ENCODE measurements at places on chromosomes 13 and 19.

DNA sequence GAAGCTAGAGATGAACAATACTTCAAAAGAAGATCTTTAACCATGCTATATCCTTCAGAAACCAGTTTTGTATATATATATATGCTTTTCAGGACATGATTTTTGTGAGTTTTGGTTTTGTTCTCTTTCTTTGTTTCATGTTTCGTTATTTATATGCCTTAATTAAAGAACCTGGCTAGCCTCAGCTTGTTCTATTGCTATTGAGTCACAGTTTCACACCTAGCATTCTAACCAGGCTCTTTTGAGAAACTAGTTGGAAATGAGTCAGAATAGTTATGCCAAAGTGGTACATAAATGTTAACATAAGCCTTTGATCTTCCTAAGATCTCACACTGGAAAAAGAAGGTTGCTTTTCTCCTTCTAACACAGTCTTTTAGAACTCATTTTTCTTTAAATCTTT, 1925.2 kb downstream of the OLFM4 start:
- H3K4me3 ChIP-seq: no peak overlapping the region
- H3K27ac ChIP-seq: no peak overlapping the region
- DNase-seq: no peak
- no peaks in the 10 kb centered on the region for H3K4me1 ChIP-seq

DNA sequence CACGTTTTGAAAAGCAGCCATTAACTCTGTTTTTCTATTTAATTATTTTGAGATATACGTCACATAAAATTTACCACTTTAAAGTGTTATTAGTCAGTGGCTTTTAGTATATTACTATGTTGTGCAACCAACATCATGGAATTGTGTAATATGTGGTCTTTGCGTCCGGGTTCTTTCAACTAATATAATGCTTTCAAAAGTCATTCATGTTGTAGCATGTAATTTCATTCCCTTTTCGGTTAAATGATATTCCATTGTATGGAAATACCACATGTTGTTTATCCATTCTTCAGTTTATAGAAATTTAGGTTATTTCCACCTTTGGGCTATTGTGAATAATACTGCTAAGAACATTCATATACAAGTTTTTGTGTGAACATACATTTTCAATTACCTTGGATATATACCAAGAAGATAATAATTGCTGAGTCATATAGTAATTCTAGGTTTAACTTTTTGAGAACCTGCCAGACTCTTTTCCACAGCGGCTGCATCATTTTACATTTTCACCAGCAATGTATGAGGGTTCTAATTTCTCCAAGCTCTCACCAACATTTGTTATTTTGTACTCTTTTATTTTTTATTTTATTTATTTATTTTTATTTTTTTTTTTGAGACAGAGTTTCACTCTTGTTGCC, 28.1 kb upstream of the CLDN10 start:
- peaks cover 14% of the 10 kb centered on the region for H3K4me1 ChIP-seq
- H3K27me3 ChIP-seq: no peaks in the 10 kb centered on the region
- H3K27ac ChIP-seq: peak overlapping the region; percentile 37
- DNase-seq: no peak
- H3K4me3 ChIP-seq: no peak overlapping the region

GRCh38 chr13:45109102-45109720, 11.1 kb upstream of the GTF2F2 start:
- H3K36me3 ChIP-seq: no peaks in the 10 kb centered on the region
- no peaks in the 10 kb centered on the region for H3K4me1 ChIP-seq
- no peak overlapping the region for H3K27ac ChIP-seq
- H3K4me3 ChIP-seq: no peak overlapping the region
- DNase-seq: no peak
- no peaks in the 10 kb centered on the region for H3K27me3 ChIP-seq

DNA sequence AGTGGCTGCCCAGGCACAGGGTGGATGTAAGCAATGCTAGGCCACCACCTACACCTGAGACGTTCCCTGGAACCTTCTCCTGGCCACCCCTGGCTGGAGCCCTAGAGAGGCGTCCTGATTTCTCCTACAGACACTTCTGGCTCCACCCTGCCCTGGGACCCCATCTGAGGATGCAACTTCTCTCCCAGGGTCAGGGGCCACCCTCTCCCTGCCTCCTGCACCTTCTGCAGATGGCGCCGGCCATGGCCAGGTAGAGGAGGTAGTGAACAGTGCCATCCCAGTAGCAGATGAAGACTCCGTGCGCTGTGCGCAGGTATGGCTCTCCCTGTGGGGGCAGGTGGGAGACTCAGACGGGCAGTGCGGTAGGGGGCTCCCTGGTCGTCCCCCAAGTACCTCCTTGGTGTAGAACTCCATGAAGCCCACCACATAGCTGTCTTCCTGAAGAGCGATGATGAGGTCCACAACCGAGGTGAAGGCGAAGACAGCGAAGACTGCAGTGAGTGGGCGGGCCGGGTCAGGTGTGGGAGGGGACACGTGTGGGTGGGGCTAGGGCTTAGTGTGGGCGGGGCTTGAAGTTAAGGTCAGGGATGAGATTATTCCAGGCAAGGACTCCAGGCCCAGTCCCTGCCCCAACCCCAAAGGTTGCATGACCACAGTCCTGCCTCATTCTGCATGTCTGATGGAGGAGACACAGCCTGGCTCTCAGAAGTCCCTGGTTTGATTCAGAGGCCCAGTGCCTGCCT, 3.0 kb downstream of the TM6SF2 start:
- peaks cover 13% of the 10 kb centered on the region for H3K4me1 ChIP-seq
- no peak overlapping the region for H3K27ac ChIP-seq
- H3K4me3 ChIP-seq: no peak overlapping the region
- H3K36me3 ChIP-seq: no peaks in the 10 kb centered on the region

DNA sequence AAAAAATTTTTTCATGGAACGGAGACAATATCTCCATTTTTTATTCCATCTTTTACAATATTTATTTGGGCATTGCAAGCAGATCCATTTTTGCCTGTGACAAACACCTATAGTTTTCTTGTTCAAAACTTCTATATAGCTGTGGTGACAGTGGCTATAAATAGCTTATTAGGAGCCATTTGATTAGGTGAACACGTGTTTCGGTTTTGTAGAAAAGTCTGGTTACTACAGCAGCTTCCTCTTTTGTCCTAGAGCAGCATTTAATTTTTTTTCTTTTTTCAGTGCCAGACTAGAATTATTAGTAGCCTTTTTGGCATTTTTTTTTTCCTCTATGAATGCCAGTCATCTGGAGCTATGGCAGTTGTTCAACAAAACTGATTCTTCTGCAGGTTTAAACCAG, 123.5 kb downstream of the RXFP2 start:
- no peak overlapping the region for H3K4me3 ChIP-seq
- no peaks in the 10 kb centered on the region for H3K27me3 ChIP-seq
- no peaks in the 10 kb centered on the region for H3K4me1 ChIP-seq
- H3K36me3 ChIP-seq: no peaks in the 10 kb centered on the region
- no peak overlapping the region for H3K27ac ChIP-seq

DNA sequence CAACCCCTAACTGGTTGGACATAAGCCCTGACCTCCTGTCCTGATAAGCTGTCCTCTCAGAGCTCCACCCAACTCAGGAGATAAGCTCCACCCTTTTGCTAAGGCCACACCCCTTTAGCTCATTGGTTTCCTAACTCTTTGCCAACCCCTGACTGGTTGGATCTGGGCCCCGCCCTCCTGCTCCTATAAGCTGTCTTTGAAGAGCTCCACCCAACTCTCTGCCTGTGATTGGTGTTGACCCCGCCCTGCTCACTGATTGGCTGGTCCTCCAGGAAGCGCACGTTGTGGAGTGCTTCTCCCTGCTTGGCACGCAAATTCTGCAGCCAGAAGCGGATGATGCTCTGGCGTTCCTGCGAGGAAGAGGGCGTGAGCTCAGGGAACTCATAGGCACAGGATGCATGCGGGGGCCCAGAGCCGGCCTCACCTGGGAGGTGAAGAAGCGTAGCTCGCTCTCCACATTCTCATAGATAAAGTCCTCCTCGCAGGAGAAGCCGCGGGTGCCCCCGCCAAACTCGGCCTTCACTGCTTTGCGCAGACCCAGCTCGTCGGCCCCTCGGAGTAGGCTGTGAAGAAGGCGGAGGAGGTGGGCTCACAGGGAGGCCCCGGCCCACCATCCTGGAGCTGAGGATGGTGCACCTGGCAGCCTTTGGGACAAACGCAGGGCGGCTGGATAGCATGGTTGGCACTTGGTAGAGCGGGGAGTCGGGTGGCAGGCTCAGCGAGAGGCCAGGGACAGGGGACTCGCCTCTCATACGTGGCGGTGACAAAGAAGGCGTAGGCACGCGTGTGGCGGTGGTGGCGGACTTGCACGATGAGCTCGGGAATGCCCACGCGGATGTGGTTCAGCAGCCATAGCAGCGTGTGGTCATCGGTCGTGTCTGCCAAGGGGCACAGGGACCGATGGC, 1.7 kb downstream of the ANO8 start:
- no peak overlapping the region for H3K27ac ChIP-seq
- no peak overlapping the region for H3K4me3 ChIP-seq
- H3K4me1 ChIP-seq: peaks cover 50% of the 10 kb centered on the region
- H3K36me3 ChIP-seq: no peaks in the 10 kb centered on the region
- H3K27me3 ChIP-seq: peaks cover 38% of the 10 kb centered on the region
- DNase-seq: no peak

DNA sequence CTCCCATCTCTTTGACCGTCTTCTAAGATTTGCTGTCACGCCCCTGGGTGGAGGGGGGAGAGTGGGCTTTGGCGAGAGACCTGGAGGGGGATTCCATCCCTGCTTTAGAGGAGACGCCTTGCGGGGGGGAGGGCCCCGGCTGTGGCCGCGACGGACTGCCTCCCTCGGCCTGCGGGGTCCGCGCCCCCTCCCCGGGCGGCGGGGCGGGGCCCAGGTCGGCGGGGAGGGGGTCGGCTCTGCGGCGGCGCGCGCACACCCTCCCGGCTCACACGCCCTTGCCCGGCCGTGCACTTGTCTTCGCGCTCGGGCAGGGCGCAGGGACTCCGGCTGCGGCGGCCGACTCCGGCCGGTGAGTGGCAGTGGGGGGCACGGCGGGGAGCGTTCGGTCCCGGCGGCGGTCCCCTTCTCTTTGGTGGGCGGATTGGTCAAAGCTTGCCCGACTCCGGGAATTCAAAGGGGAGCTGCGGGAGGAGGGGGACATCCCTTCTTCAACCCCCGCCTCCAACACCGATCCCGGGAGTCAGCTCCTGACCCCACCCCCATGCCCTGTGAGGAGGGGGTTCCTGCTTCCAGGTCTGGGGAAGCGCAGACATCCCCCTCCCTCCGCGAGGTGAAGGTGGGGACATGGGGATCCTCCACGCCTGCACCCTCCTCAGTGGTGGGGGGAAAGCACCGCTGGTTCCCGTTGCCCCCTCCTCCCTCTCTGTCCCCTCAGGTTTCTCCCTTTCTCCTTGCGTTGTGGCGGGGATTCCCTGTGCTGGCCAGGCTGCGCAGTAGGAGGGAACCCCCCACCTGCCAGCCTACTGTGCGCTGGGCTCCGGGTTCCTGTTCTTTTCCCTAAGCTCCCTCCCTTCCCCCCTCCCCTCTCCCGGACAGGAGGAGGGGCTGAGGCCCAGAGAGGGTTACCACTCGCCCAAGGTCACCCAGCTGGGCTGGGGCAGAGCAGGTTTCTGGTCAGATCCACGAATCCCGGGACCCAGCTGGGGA, 14.6 kb upstream of the KCNN1 start:
- no peak for DNase-seq
- no peak overlapping the region for H3K27ac ChIP-seq
- peak overlapping the region; percentile 39 for H3K4me3 ChIP-seq
- H3K27me3 ChIP-seq: peaks cover 92% of the 10 kb centered on the region
- H3K4me1 ChIP-seq: peaks cover 54% of the 10 kb centered on the region
- no peaks in the 10 kb centered on the region for H3K36me3 ChIP-seq

DNA sequence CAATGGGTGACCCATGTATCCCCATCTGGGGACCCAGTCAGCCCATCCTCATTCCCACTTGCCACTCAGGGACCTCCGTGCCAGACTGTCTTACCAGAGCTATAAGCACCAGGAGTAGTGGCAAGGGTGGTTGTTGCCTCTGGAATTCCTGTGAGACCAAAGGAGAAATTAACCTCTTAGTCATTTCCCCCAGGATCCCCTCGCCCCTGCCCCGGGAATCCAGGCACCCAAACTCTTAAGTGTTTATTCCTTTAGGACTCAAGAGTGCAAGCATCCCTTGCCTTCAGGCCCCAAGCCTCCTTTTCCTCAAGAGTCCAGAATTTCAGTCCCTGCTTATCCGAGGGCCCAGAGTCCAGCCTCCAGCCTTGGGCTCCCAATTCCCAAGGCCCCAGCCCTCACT, 9.2 kb downstream of the NTN5 start:
- no peaks in the 10 kb centered on the region for H3K27me3 ChIP-seq
- no peak overlapping the region for H3K27ac ChIP-seq
- no peak for DNase-seq
- H3K4me3 ChIP-seq: no peak overlapping the region
- no peaks in the 10 kb centered on the region for H3K4me1 ChIP-seq

DNA sequence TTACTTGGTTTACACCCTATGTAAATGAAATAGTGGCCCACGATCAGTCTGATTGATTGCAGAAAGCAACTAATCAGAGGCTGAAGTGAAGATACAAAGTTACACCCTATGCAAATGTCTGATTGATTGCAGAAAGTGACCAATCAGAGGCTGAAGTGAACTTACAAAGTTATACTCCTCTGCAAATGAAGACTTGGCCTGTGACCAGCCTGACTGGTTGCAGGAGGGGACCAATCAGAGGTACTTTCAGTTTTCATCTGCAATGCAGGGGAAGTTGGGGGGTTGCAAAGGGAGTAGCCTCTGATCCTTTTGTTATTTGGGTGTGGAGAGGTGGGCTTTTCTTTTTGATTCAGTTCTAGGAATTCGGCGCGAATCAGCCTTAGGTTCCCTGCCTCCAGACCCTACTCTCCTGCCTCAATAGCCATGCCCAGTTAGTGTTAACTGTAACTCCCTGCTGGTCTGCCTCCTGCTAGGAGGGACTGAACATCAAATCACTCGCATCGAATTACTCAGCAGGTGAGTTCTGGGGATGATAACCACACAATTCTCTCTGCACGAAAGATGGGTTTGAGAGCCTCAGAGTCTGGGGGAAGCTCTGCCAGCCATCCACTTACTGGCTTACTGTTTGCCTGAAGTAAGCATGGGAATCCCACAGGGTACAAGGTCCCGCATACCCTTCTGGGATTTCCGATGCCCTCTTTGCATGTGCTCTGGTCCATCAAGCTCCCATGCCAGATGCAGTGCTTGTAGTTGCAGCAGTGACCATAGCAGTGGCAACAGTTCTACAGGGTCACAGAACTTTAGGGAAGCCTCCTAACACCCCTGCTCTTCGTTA, 7.5 kb downstream of the ARL11 start:
- H3K36me3 ChIP-seq: no peaks in the 10 kb centered on the region
- DNase-seq: no peak
- peak overlapping the region; percentile 13 for H3K4me3 ChIP-seq
- no peak overlapping the region for H3K27ac ChIP-seq

DNA sequence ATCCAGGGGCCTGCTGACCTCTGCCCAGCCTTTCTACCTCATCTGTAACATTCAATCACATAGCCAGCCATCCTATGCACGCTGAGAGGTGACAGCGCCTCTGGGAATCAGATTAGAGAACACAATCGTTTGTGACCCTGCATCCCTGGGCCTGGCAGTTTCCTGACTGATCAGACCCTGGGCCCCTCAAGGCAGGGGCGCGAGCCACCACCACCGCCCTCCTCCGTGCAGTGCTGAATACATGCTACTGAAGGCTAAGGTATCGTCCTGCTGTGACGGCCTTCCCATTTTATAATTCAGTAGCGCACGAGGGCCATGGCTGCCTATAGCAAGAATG, 1.3 kb downstream of the TMTC4 start:
- H3K27ac ChIP-seq: no peak overlapping the region
- H3K36me3 ChIP-seq: no peaks in the 10 kb centered on the region
- H3K27me3 ChIP-seq: no peaks in the 10 kb centered on the region
- no peak for DNase-seq
- peaks cover 11% of the 10 kb centered on the region for H3K4me1 ChIP-seq
- H3K4me3 ChIP-seq: peak overlapping the region; percentile 80

GRCh38 chr19:45971260-45971902, 2.3 kb downstream of the NOVA2 start:
- no peaks in the 10 kb centered on the region for H3K36me3 ChIP-seq
- H3K4me1 ChIP-seq: peaks cover 4% of the 10 kb centered on the region
- DNase-seq: no peak
- peak overlapping the region; percentile 64 for H3K27ac ChIP-seq
- H3K4me3 ChIP-seq: peak overlapping the region; percentile 2
